Renal cortical epithelial cell (primary cell): ENCODE measurements at places on chromosomes 3 and 15.
A peak's percentile ranks its signal among the peaks of the same experiment; 100 is the strongest.

DNA sequence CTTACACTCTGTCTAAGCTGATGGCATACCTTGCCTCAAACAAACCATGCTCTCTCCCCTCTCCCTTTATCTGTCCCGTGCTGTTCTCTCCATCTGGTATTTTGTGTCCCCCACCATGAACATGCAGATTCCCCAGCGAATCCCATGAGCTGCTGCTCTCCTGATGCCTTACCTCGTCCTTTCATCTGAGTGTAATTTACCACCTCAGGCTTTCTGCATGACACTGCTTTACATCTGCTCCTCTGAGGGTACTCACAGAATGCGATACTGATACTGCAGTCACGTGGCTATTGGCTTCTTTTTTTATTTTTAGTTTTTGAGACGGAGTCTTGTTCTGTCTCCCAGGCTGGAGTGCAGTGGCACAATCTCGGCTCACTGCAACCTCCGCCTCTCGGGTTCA lies 341.7 kb downstream of the PTPRG start:
- no peak for DNase-seq

DNA sequence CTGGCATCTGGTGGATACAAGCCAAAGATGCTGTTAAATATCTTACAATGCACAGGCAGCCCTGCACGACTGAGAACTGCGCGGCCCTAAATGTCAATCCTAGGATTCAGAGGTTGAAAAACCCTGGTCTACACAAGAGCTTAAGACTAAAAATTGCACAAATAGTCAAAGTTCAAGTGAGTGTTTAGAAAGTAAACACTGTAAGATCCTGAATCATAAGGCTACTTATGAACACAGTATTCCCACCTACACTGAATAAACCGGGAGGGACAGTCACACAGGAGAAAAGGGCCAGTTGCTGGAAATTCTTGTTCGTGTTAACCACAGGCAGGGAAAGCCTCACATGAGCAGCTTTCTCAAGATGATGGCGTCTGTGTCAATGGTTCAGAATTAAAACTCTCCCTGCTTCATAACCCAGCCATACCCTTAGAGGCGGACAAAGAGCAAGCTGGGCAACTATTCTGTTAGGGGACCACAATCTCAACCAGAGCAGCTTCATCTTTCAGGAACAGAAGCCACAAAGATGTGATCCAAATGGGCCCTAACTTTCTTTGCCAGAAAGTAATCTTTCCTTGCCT lies 37.7 kb downstream of the LRIG1 start:
- peak; percentile 42 for DNase-seq

GRCh38 chr3:53375019-53375418 lies 27.7 kb upstream of the DCP1A start:
- DNase-seq: peak; percentile 54

DNA sequence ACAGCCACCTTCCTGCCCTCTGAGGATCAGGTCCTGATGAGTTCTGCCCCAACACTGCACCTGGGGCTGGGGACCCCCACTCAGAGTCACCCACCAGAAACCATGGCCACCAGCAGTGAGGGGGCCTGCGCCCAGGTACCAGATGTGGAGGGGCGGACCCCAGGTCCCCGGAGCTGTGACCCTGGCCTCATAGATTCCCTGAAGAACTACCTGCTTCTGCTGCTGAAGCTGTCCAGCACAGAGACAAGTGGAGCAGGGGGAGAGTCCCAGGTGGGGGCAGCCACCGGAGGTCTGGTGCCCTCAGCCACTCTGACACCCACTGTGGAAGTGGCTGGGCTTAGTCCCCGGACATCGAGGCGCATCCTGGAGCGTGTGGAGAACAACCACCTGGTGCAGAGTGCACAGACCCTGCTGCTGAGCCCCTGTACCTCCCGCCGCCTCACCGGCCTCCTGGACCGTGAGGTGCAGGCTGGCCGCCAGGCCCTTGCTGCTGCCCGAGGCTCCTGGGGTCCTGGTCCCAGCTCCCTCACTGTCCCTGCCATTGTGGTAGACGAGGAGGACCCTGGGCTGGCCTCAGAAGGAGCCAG lies 27.0 kb upstream of the SLC28A1 start:
- no peak for DNase-seq

- DNase-seq: no peak
Observed at GRCh38 chr3:152103257-152103656, 165.5 kb upstream of the MBNL1 start.

- no peak for DNase-seq
Observed at GRCh38 chr3:190519886-190520285, 6.0 kb downstream of the IL1RAP start.

GRCh38 chr3:141012571-141012970 lies 38.6 kb upstream of the SPSB4 start:
- no peak for DNase-seq

DNA sequence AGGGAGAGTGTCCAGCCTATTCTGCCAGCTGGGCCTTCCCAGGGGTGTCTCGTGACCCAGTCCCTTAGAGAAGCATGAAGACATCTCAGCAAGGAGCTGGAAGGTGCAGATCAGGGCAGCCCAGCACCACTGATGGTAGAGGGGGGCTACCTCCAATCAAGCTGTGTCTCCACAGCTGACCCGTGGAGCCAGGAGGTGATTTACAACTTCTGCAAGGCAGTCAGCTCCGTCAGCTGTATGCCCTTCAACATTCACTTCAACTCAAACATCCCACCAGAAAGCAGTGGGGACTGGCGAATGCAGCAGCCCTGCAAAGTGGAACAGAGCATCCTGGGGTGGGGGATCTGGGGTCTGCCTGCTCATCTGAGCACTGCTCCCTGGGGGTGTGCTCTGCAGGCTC lies 32.6 kb upstream of the FRG2C start:
- no peak for DNase-seq

DNA sequence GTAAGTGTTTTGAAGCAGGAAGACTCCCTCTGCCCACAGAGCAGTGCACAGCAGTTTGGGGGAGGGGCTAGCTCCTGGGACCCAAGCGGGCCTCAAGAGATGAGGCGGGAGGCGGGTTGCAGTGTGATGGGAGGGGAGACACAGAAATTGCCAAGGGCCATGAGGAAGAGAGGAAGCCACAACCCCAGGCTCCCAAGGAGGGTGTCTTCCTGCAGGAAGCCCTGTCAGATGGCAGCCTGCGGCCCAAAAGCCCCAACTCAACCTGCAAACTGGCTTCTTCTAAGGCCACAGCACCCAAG lies 7.3 kb upstream of the ISLR2 start:
- DNase-seq: no peak

- DNase-seq: no peak
Observed at GRCh38 chr3:105984837-105985236, 116.0 kb upstream of the CBLB start.

GRCh38 chr3:15010664-15011063 lies 54.5 kb downstream of the MRPS25 start:
- DNase-seq: no peak

DNA sequence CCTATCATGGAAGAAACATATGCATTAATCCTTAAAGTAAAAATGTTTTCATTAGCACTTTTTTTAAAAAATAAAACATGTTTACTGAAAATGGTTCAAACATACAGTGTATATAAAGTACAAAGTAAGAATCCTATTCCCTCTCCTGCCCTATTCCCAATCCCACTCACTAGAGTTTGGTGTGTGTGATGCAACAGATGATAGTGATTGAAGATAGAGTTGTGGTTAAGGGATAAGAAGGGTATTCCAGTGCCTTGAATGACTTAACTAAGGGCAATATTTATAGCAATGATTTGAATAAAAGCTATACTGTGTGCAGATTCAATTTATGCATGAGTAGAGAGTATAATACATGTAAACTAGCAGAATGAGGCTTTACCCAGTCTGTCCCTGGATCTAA lies 18.1 kb downstream of the ZNF280D start:
- DNase-seq: no peak

GRCh38 chr3:177341736-177342419 lies 144.6 kb upstream of the TBL1XR1 start:
- no peak for DNase-seq

DNA sequence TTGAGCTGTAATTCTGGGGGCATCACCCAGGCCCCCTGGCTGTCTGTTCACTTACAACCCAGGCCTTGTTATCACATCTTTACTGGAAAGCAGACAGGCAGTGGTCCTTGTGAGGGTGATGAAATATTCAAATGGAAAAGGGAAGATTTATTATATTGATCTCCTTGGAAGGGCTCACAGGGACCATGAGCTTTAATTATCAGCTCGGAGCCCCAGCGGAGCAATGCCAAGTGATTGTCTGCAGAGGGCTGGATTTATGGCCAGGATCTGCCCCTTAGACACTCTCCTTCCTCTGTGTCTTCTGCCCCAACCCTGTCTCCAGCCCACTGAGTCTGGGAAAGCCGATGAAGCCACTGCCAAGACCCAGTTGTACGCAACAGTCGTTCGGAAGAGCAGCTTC lies 31.9 kb downstream of the CCDC33 start:
- DNase-seq: no peak

DNA sequence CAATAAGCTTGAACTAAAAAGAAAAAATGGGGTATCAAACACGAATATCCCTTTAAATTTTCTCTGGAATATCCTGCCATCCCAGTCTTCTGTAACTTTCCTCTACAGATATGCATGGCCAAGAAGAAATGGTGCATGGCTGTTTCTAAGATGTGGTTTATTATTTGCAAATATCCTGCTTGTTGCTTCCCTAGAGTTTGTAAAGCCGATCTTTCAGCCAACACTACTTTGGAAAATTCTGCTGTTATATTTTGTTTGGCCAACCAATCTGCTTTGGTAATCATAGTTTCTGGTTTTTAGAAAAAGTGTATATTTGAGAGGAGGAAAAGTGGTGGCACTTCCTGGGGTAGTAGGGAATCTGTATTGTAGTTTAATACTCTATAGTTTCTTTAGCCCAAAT lies 13.9 kb downstream of the PHLDB2 start:
- no peak for DNase-seq

- DNase-seq: no peak
Observed at GRCh38 chr3:156176629-156177210, 56.3 kb downstream of the KCNAB1 start.

DNA sequence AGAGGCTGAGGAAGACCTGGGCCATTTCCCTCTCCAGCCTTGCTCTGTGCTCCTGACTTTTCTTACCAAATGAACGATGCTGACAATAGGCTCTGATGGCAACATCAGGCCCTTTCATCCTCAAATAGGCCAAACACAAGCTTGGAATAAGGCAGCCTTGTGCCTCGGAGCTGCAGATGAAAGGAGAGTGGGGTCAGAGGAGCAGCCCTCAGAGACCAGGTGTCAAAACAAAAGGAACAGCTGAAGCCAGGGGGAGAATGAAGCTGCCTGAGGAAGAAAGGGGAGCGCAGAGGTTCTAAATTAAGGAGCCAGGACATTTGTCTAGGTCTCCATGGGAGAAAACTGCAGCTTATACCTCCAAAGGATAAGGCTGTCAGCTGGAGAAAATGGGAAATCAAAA lies 5.1 kb downstream of the BFSP2 start:
- no peak for DNase-seq

DNA sequence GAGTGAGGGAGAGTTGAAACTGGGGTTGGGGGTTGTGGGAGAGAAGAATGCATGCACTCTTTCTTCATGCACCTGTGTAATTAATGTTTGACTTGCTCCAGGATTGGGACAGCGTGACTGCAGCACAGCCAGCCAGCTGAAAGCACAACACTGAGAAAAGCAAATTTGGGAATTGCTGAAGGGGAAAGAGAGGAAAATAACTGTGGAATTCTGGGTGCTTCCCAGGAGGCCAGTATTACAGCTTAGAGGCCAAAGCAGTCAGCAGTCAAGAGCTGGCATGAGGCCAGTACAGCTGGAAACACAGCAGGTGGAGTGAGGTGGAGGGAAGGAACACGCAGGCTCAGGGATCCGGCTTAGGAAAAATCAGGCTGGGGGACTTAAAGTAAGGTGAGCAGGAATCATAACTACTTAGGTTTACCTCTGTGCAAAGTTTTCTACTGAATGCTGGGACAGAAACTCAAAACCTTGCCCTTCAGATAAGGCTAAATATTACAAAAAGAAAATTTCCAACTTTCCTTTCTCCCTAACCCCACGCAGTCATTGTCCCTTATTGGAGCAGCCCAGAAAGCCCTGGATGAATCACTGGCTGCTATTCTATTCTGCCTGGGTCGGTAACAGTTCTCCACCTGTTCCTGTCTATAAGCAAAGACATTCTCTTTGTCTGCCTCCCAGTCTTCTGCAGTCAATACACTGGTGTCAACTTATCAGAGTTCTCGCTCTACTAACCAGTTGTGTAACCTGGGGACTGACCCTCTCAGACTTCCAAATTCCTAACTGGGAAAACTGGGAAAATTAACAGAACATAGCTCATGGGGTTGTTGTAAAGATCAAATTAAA lies 167.2 kb downstream of the MAGI1 start:
- peak; percentile 88 for DNase-seq

DNA sequence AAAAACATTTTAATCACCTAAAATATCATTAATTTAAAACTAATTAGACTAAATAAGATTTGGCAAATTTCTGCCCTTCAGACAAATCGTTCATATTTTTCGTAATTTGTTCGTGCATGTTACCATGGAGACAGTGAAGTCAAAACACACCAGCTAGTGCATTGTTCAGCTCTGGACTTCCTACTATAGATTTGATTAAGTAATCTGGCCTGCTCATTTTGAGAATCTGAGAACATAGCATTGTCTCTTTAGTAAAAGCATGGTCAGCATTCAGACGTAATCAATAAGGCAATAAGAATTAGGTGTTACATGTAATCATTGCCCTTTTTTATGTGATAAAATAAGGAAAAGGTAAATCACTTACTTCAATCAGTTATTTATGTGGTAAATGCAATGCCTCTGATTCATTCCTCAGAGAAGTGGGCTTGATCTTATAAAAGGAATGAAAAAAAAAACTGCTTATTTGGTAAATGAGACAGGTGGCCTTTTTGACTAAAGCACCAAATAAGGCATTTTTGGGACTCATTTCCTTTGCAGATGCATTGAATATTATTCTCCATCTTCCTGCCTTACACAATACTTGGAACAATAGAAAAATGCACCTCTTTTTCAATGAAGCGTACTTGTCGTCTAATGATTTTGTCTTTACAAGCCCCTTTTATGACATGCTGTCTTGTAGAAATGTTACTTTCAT lies 84.5 kb upstream of the FNDC3B start:
- no peak for DNase-seq

GRCh38 chr15:41493902-41494189 lies 172 bp downstream of the ITPKA start:
- no peak for DNase-seq

DNA sequence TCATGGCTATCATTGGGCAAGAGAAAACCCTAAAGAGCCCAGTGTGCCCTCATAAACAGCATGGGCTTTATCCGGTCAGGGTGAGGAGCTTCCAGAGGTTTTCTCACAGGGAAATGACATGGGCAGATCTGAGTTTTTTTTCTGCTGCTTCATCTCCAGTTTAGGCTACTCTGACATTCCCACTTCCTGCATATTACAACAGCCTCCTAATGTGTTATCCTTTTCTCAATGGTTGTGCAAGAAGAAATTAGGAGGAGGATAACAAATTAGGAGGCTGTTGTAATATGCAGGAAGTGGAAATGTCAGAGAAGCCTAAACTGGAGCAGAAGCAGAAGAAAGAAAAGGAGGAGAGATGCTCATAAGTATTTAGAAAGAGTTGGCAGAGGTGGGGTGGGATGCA lies 175.6 kb downstream of the MTHFS start:
- no peak for DNase-seq

DNA sequence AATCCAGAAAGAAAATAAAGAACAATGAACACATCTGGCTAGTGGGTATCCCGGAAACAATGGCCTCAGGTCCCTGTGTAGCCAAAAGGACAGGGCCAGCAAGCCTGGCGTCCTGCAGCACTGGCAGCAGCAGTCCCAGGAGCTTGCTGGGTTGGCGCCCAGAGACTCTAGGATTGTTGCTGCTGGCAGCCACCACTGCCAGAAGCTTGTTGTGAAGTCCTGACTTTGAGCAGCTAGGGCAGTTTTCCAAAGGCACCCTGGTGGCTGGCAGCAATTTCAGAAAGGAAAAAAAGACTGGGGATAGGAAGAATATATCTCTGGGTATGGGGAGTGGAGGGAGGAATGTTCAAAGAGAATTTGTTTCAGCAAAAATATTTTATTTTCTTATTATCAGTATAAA lies 11.3 kb downstream of the SHQ1 start:
- DNase-seq: no peak
